Dorsolateral prefrontal cortex (tissue), 122 donors: ENCODE measurements at places on chromosomes 5 and 9. TPM values are rescaled to one million over a fixed set of nuclear protein-coding genes. Genes with fewer than 3 reads are reported as not detected.

The SPAAR gene
- total RNA-seq: 5.7 TPM

The INSL4 gene
- total RNA-seq: not detected

The WDR38 gene
- not detected for total RNA-seq

The SLC6A19 gene
- not detected for total RNA-seq

The PPP2R2B gene
- total RNA-seq: 181 TPM

The PCDHGC4 gene
- total RNA-seq: 10.0 TPM

The QRFP gene
- not detected for total RNA-seq

The PCDHB16 gene
- 10.3 TPM for total RNA-seq

The MCIDAS gene
- not detected for total RNA-seq

The IRX1 gene
- not detected for total RNA-seq

The AGXT2 gene
- total RNA-seq: not detected

The IFNA13 gene
- total RNA-seq: 1.1 TPM

The IL3 gene
- total RNA-seq: not detected

The SLC45A2 gene
- 0.76 TPM for total RNA-seq

The C5orf58 gene
- total RNA-seq: not detected

The C9orf72 gene
- 58.1 TPM for total RNA-seq

The TLE4 gene
- total RNA-seq: 117 TPM

The AFAP1L1 gene
- total RNA-seq: 4.3 TPM

The PCDHGA5 gene
- 7.9 TPM for total RNA-seq

The ABL1 gene
- 53.1 TPM for total RNA-seq

The TAF11L2 gene
- total RNA-seq: not detected

The CDO1 gene
- 53.7 TPM for total RNA-seq

The SUSD3 gene
- 2.7 TPM for total RNA-seq

The PCDHGA8 gene
- 5.1 TPM for total RNA-seq

The ADRB2 gene
- total RNA-seq: 3.1 TPM

The IFNK gene
- total RNA-seq: not detected

The JAKMIP2 gene
- total RNA-seq: 45.3 TPM

The ASTN2 gene
- total RNA-seq: 51.4 TPM

The PCDHAC2 gene
- total RNA-seq: 27.3 TPM

The CBY3 gene
- 0.80 TPM for total RNA-seq

The PTGS1 gene
- 4.0 TPM for total RNA-seq

The IPO11 gene
- total RNA-seq: 54.6 TPM

The SAXO1 gene
- 0.41 TPM for total RNA-seq

The FOXD4L4 gene
- 2.1 TPM for total RNA-seq

The MYOZ3 gene
- 2.8 TPM for total RNA-seq

The ROPN1L gene
- 4.3 TPM for total RNA-seq

The SLF1 gene
- 33.7 TPM for total RNA-seq

The RHOBTB3 gene
- 139 TPM for total RNA-seq

The PDGFRB gene
- 67.7 TPM for total RNA-seq

The ADAMTS16 gene
- total RNA-seq: 2.3 TPM

The GPR150 gene
- 3.1 TPM for total RNA-seq

The SYNPO gene
- total RNA-seq: 186 TPM

The TAF11L10 gene
- total RNA-seq: not detected

The FOXD4L6 gene
- 1.3 TPM for total RNA-seq

The TLX3 gene
- not detected for total RNA-seq

The NTNG2 gene
- 44.6 TPM for total RNA-seq

The VCAN gene
- total RNA-seq: 41.5 TPM

The LCN1 gene
- not detected for total RNA-seq

The HMCN2 gene
- total RNA-seq: 0.57 TPM

The TRIM36 gene
- total RNA-seq: 41.0 TPM

The CAMK2A gene
- total RNA-seq: 1,549 TPM
